ENCODE measurements at places on chromosomes 5 and 9.

GRCh38 chr5:44389823-44390143 lies 563 bp upstream of the FGF10 start:
- DNase-seq, result no peak

DNA sequence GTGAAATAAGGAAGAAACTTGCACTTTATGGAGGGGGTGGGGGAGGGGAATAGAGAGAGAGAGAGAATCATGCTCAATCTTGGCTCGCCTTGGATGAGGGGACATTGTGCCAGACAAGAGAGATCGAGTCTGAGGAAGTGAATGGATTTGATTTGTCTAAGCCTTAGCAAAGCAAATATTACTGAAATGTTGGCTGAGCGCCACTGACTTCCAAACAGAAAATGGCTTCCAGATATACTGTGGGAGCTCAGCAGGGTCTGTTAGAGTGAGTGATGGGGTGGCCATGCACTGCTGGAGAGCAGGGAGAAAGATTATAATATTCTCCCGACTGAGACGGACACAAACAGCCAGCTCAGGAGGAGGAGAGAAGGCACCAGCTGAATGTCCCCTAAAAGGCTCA lies 34.5 kb downstream of the BRINP1 start:
- no peak for DNase-seq

DNA sequence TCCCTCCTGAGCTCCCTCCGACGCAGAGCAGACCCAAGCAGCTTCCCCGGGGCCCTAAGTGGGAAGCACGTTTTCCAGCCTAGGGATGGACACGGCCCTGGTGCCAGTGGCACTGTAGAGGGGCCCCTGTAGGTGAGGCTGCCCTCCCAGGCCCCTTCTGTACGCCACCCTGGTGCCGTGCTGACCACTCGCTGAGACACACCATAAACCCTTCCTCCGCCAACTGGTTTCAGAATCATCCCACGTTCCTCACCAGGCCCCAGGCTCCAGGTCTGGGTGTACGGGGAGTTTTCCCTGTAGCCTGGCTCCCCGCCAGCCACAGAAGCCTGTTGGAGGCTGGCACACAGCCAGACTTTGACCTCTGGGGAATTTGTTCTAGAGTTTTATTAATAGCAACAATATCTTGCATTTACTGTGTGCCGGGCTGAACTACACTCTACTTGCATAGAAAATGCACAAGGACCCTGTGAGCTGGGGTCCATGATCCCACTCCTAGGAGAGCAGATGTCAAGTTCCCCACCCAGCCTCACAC lies 18.2 kb upstream of the WDR38 start:
- DNase-seq, result no peak

- no peak for DNase-seq
Observed at GRCh38 chr5:2758632-2759031, 7.2 kb upstream of the IRX2 start.

GRCh38 chr9:115989831-115990230 lies 163.8 kb upstream of the PAPPA start:
- no peak for DNase-seq

DNA sequence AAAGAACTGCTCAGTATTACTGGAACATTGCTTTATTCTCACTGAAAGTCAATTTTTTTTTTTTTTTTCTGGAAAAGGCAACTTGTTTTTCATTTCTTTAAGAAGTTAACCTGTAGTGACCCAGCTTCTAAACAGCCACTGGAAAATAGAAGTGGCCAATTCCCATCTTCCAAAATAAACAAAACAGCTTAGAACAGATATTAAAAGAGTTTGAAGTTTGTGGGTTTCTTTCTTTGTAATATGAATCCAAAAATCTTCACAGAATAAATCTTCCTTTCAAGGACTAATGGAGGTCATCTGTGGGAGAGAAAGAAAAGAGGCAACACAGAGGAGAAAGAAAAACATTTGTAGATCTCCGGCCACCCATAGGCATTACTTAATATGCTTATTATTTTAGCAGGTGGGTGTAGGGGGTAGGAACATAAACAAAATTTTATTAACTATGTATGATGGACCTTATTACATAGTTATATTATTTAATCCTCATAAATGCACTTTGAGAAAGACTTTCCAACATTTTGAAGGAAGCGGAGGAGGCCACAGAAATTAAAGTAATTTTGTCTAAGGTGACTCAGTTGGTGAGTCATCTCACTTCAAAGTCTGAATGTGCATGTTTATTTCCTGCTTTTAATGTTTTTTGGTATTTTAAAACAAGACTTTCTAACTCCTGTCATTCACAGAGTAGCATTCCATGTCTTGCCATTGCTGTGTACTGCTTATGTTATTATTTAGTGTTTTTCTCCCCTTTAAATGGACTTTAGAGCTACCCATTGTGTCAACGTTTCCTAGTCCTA lies 1791.8 kb upstream of the WWC1 start:
- no peak for DNase-seq

- no peak for DNase-seq
Observed at GRCh38 chr5:168878135-168878745, 299.1 kb upstream of the PANK3 start.

- DNase-seq, result no peak
Observed at GRCh38 chr5:1959231-1959630, 76.5 kb upstream of the IRX4 start.

GRCh38 chr5:32233220-32233695 lies 59.1 kb upstream of the GOLPH3 start:
- no peak for DNase-seq

- DNase-seq, result no peak
Observed at GRCh38 chr9:84111726-84112125, 131.1 kb downstream of the RMI1 start.

DNA sequence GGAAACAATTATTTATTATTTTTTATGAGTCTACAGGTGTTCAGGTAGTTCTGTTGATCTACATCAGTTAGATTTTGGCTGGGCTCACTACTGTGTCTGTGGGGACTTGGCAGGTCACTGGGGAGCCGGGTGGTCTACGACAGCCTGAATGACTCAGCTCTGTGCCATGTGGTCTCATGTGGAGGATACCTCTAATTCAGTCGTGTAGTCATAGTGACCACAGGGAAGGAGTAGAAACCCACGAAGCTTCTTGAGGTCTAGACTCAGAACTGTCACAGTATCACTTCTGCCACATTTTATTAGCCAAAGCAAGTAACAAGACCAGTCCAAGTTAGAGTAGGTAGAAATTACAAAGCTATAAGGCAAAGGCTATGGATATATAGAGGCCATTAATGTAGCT lies 64.7 kb upstream of the GRAMD2B start:
- no peak for DNase-seq

DNA sequence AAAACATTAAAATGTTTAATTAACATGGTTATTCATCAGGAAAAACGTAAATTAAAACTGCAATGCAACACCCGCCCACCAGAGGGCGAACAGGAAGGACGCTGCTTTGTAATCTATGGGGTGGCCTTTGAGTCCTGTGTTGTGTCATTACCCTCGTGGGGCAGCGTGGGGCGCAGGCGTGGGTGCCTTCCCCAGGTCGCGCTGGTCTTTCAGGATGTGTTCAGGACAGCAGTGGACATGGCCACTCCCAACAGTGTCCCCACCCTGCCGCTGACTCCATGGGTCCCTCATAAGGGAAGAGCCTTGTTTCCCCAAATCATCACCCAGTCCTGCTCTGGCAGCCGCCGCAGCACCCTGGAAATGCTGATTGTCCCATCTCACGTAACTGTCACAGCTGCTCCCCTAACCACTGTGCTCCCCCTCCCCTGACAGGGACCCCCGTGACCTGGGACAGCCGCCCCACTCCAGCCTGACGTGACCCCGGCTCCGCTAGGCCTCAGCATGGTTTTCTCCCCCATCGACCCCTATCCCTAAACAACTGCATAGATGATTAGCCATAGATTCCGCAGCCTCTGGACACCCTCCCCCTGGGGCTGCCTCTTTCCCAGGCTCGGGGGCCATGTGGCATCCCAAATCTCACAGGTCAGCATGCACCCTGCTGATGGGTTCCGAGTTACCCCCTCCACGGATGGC lies 36.4 kb downstream of the GLT6D1 start:
- peak; percentile 6 for DNase-seq

DNA sequence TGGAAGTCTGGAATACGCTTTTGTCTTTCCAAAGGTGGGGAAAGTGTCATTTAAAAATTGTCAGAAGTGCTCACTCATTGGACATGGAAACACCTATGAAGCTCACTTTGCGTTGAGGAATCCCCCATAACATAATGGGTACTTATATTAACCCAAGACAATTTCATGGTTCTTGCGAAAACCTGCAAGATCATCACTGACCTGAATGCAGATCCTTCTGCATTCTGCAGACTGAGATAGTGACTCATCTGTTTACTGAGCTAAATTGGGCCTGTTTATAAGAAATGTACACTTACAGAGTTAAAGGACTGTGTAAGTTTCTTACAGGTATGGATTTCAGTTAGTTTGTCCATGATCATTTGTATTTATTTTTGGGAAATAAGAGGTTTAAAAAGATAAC lies 153.0 kb downstream of the HMHB1 start:
- DNase-seq, result no peak

DNA sequence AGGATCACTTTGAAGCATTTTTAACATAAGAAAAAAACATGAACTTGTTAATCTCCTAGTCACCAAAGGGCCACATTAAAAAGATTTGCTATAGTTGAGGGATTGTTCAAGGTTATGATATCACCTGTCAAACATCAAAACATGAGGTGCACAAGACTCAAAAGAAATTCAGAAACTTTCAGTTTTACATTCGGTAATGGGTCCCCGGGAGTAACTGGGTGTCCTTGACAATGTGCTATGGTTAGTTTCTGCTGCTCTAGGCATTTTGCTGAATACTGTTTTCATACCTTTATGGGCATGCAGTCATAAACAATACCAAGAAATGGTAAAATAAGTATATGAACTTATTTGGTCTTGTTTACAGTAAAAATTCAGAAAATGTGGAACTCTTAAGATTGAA lies 92.8 kb upstream of the EDIL3 start:
- no peak for DNase-seq

DNA sequence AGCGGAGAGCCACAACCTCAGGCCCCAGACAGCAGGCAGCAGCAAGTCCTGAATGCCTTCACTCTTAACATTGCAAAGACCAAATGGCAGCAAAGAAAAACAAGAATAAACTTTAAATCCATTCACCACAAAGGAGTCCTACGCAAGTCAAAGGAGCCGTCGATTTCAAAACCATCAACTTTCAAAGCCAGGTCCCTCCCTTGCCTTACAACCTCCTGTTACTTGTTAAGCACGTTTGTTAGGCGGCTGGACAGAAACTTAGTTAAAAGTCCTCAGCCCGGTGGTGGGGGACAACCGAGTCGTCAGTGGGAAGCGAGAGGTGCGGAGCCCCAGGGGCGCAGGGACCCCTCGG lies 938 bp downstream of the LPAR1 start:
- no peak for DNase-seq

DNA sequence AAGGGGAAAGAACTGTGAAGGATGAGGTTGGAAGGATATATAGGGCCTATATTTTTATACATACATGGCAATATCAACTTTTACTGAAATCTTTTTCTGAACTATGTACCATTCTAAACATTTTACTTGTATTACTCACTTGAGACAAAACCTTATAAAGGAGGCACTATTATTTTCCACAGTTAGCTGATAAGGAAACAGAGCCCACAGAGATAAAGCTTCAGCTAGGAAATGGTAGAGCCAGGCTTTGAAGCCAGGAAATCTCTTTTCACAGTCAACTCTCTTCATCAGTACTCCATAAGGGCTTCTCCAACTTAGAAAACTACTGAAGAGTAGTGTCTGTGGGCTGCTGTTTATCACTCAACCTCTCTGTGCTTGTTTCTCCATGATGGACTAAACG lies 613.7 kb downstream of the PRELID2 start:
- no peak for DNase-seq

- DNase-seq, result no peak
Observed at GRCh38 chr5:157506981-157507780, 47.2 kb downstream of the NIPAL4 start.

DNA sequence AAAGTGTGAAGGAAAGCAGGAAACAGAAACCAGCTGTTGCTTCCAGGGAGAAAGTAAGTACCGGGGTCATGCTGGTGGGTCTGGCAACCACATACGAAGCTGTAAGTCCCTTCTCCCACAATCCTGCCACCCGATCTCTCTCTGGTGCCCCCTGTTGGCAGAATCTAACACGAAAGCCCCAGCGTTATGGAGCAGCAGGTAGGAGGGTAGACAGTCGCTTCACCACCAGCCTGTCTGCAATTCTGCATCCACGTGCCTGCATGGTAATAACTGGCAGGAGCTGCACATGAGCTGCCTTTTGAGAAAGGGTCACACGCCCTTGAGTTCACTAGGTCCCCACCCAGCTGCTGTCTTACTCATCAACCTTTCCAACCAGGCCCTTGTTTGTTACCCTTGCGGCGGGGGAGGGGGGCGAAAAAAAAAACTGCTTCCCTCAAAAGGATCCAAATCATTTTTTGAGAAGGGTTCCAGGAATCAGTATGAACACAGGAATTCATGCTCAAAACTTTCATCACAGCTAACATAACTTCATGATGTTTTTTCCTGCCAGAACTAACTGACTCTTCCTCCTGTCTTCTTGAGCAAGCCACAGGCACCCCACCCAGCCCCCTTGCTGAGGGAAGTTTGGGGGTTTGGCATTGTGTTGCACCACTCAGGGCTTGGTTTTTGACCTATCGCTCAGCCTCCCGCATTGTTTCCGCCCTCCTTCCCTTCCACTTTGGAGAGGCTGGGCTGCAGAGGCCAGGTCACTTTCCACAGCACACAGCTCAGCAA lies 19.6 kb upstream of the TMEM252 start:
- DNase-seq, result no peak

DNA sequence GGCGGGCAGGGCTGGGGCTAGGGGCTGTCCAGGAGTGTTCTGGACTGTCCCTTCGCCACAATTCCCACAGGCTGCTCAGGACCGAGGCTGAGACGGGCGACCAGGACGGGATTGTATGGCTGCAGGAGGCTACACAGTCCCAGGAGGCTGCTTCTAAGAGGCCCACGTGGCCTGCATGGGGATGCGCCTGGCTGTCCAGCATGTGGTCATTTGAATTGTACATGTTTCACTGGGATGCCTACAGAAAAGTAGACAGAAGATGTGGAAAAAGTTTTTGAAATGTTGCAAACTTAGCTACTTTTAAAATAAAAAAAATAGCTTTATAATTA lies 32.6 kb upstream of the SPTLC1 start:
- DNase-seq, result no peak

DNA sequence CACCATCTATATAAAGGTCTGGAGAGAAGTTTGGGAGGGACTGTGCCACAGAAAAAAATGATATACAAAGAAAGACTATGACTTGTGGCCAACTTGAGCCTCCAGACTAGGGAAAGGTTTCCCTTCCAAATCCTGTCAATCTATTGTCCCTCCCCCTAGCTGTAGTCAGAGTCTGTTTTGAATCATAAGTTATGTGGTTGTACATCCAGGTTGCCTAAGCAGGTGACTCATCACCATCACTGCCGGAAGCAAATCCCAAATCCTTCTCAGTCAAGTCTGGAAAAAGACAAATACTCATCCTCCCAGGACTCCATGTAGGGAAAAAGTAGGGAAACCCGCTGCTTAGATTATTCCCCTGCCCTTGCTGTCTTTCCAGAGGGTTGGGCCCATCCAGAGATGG lies 235.7 kb downstream of the CDK5RAP2 start:
- no peak for DNase-seq

Measured in hypothalamus (tissue), 51 donors.